ENCODE measurements at places on chromosomes 3 and 15. TPM values are rescaled to one million over a fixed set of nuclear protein-coding genes. Genes with fewer than 3 reads are reported as not detected.

SLC9A9 gene
- total RNA-seq = 16.4 TPM

SLC51B gene
- total RNA-seq = not detected

ANKRD63 gene
- total RNA-seq = not detected

ZPLD1 gene
- not detected for total RNA-seq

BRK1 gene
- total RNA-seq = 128 TPM

DNA sequence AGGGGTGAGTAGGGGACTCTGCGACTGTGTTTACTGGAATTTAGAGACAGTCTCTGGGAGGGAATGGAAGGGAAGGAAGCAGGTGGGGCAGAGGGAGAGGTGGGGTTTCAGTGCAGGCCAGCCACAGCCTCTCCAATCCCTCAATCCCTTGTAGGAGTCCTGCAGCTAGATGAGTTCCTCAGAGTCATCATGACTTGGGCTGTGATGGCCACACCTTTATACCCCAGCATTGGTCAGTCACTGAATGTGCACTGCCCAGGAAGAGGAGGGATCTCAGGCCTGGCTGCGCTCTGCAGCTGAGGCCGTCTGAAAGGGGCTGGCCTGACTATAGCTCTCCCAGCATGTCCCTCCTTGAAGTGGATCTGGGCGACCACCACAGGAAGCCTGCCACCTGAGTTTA lies 67.3 kb upstream of the GLCE start:
- DNase-seq = no peak

GRCh38 chr3:9703736-9704346 lies at the start of gene CPNE9:
TSS of gene CPNE9 (plus strand) at chr3:9703833. CDS start at chr3:9703997, 164 bp downstream.
- DNase-seq = no peak

- no peak for DNase-seq
Measured at GRCh38 chr15:63380151-63380807, 1.4 kb downstream of the CA12 start.

- DNase-seq = no peak
Measured at GRCh38 chr3:45596290-45596791, 1.8 kb downstream of the LIMD1 start.

DNA sequence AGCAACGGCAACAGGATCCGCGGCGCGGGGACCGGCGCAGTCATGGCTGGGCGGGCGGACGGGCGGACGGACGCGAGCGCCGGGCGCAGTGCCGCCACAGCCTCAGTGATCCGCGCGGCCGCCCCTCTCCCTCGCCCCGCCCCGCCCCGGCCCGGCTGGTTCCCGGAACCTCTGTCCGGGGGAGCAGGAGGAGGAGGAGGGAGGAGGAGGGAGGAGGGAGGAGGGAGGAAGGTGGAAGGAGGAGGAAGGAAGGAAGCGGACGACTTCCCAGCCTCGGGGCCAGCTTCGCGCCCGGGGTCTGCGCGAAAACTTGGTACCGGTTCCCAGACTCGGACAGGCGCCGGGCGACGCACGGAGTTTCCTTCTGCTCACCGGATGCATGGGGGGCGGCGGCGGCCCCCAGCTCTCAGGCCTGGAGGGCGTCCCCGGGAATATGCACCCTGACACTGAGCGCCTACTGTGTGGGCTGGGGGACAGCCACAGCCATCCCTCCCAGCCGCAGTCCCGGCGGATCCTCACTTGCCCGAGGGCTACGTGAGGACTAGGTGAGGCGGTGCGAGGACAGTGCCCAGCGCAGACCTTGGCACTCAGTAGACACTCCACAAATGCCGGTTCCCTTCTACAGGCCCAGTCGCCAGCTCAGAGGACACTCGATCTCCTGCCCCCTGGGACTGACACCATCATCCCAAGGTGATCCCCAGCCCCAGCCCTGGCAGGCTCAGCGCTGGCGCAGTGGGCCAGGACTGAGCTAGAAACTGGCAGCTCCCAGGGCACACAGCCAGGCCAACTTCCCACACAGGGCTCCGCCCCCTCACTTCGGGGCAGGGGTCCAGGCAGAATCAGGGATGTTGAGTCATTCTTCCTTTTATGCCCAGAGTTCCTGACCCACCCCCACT lies at the start of gene SHISA5:
SHISA5 (minus strand) TSS at position 124 of the 896 bp plus-strand sequence; CDS start at position 44, 80 bp downstream.
- peak; percentile 59 for DNase-seq

GRCh38 chr15:62021991-62022600 lies 38.2 kb downstream of the VPS13C start:
- no peak for DNase-seq

DNA sequence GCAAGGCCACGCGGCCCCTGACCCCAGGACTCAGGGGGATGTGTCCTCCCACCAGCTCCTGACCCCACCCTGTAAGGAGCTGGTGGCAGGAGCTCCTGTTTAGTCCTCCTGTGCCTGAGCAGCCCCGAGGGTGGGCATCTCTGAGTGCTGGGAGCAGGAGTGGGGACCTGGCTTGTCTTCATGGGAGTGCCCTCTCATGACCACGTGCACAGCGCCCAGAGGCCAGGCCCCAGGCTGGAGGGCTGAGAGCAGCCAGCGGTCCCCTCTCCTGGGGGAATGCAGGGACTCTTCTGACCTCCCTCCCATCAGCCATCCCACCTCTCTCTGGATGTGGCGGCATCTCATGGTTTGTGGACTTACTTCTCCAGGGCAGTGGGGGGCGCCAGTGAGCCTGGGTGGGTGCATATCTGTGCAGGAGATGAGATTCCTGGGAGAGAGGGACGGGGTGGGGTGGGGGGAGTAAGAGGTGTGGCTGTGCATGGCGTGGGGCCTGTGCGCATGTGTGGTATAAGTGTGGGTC lies 205.6 kb downstream of the TBC1D2B start:
- no peak for DNase-seq

- no peak for DNase-seq
Measured at GRCh38 chr15:49988766-49989165, 130.3 kb downstream of the ATP8B4 start.

DNA sequence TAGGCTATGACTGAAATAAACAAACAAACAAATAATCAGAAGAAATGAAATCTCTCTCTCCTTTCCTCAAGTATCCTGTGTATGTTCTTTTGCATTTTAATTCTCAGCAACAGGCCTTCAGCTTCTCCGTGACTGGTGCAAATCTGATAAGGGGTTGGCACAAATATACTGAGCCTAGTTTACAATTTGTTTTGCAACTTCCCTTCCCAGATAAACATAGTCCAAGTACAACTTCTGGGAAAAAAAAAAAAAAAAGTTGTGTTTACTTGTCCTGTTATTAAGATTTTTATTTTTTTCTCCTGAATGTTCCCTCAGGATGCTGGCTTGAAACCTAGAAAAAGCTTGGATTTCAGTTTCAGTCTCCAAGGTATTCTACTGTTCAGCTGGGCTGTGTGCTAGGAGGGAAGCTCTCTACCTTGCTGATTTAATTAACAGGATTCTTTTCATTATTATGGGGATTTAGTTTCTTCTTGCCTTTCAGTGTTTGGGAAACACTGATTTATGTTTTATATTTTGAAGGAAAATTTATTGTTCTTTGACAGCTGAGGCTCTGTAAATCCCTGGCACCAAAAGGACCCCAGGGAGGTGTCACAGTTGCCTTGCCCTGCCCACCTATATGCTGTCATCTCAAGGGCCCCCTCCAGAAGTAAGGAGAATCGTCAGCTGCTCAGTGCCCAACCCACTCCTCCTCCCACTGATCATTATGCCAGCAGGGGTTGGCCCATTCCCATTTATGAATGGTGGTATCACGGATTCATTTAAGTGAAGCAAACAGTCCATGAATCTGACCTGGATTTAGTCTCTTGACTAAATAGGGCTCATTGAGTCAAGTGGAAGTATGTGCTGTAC lies 185.2 kb downstream of the MEIS2 start:
- DNase-seq = no peak

- DNase-seq = no peak
Measured at GRCh38 chr3:9976721-9977709, 9.6 kb downstream of the EMC3 start.

DNA sequence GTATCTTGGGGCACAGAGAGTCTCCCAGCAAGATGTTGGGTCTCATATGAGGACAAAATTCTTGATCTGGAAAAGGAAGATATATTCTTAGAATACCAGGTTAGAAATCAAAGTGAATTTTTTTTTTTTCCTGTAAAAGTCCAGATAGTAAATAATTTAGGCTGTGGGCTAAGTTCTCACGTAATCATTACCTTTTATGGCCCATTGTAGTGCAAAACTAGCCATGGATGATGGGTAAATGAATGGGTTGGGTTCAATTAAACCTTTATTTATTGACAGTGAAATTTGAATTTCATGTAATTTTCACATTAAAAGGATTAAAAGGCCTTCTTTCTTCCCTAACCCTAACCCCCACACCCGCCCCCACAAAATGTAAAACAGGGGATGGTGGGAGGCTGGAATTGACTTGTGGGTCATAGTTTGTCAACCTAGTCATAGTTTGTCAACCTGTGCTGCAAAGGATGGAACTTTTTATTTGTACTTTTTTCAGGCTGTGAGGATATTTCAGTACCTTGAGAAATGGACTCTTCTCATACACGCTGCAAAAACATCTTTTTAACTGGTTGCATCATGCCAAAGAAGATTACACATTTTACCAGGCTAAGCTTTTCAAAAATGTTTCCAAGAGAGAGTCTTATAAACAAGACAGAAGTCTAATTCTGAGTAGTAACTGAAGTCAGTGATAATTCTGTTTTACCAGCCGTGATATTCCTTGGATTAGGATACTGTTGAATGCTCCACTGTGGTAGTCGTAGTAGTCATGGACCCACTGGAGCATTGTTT lies 138.8 kb downstream of the AKAP13 start:
- no peak for DNase-seq

- no peak for DNase-seq
Measured at GRCh38 chr15:75810874-75811498, 32.3 kb upstream of the UBE2Q2 start.

GRCh38 chr15:68807249-68807648 lies 13.4 kb downstream of the ANP32A start:
- no peak for DNase-seq

DNA sequence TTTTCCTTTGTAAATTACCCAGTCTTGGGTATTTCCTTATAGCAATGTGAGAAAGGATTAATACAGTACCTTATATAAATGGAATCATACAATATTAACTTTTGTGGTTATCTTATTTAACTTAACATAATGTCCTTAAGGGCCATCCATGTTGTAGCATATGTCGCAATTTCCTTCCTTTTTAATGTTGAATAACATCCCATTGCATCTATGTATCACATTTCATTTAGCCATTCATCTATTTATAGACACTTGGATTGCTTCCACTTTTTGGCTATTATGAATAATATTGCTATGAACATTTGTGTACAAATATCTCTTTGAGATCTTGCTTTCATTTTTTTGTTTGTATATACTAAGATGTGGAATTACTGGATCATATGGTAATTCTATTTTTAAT lies 342.2 kb downstream of the PDCD6IP start:
- DNase-seq = no peak

DNA sequence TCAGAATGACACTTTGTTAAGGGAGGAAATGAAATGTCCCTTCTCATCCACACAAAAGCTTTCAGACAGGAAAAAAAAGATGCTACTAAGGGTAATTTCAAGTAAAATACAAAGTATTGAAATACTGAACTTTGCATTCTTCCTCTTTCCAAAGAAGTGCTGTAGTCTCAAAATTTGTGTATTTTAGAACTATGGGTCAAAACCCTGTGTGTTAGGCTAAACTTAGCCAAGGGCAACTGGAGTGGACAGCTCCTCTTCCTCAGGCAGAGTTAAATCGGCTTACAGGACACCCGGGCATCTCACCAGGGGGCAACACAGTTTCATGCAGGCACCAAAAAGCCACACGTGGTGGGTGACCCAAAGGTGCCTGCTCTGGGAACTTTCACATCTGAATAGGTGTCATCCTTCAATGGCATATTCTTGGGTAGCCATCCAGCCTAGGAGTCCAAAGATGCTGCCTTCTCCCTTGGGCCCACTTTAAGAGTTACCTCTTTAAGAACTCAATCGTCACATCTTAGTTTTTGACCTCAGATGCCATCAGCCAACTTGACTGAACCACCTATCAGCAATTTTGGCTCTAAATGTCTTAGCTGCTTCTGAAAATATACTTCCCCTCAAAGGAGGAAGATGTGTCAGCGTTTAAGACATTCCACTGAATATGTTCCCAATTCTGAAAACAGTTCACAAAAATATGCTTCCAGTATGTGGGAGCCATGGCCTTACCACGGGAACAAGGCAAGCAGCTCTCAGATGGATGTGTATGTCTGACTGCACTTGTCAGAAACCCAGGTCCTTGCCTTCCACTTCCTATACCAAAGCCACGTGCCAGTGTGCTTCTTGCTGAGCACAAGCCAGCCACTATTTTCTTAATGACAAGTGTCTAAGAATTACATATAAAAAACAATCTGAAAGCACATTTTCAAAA lies 32.2 kb upstream of the MUC13 start:
- no peak for DNase-seq

GRCh38 chr3:121490161-121490560 lies 55.6 kb downstream of the POLQ start:
- no peak for DNase-seq

- no peak for DNase-seq
Measured at GRCh38 chr3:55445551-55445950, 41.6 kb downstream of the WNT5A start.

DNA sequence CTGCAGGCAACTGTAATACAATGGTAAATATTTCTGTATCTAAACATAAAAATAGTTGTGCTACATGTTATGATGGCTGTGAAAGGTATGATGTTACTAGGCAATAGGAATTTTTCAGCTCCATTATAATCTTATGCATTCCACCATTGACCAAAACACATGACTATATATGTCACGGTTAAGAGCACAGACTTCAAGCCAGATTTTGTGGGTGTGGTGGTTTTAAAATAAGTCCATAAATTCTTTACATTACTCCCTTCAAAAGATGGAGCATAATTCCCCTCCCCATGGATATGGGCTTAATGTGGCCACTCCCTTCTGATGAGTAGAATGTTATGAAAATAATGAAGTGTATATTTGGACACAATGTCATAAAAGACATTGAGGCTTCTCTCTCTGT lies 88.4 kb upstream of the TBC1D5 start:
- no peak for DNase-seq

- no peak for DNase-seq
Measured at GRCh38 chr3:42503957-42504333, 1.5 kb downstream of the VIPR1 start.

GRCh38 chr3:61334783-61335182 lies 83.5 kb upstream of the FHIT start:
- no peak for DNase-seq

DNA sequence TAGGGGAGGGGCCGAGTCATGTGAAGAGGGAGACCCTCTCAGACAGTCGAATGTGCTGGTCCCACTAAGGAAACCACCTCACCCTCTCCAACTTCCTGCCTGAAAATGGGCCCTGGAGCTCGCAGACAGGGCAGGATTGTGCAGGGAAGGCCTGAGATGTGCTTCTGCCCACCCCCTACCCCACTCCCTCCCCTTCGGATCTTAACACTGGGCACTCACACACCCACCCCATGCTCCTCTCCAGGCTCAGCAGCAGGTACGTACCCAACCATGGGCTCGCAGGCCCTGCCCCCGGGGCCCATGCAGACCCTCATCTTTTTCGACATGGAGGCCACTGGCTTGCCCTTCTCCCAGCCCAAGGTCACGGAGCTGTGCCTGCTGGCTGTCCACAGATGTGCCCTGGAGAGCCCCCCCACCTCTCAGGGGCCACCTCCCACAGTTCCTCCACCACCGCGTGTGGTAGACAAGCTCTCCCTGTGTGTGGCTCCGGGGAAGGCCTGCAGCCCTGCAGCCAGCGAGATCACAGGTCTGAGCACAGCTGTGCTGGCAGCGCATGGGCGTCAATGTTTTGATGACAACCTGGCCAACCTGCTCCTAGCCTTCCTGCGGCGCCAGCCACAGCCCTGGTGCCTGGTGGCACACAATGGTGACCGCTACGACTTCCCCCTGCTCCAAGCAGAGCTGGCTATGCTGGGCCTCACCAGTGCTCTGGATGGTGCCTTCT lies 20.0 kb downstream of the ATRIP start:
- peak; percentile 42 for DNase-seq

Data from activated CD4-positive, alpha-beta T cell treated with anti-CD3 and anti-CD28 coated beads, Interleukin-2, amount 10 ng/mL, durations not matched to agents 7 days and 5 days (primary cell).